Astrocyte of the cerebellum (primary cell): ENCODE measurements at places on chromosomes 6 and 20.

- DNase-seq: no peak
Observed at GRCh38 chr6:37640786-37641395, 56.8 kb downstream of the MDGA1 start.

- DNase-seq: no peak
Observed at GRCh38 chr6:84728602-84729001, 35.8 kb downstream of the TBX18 start.

DNA sequence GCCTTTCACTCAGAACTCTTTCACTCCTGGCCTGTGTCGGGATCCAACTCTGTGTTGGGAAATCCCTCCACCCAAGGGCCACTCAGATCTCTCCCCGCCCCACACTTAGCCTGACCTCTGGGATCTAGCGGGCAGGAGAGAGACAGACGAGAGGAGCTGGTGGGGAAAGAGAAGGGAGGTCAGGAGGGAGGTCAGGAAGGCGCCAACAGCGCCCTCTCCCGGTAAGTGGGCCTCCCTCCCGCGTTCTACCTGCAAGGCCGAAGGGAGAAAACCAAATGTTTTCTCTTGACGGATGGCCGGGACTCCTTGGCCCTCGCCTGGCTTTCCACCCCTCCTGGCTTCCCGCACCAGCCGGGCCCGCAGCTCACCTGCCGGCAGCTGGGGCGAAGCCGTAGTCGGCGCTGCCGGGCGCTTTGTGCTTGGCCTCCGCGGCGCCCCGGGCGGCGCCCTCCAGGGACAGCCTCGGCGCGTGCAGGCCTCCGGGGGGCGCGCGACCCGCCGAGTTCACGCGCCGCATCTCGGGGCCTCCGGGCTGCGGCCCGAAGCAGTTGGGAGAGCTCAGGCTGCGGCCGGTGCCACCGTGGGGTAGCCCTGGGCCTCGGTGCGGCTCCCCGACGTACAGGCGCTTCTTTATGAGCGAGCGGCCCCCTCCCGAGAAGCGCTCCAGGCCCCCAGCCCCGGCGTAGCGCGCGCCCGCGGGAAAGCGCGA lies 38.2 kb downstream of the C6orf132 start:
- DNase-seq: no peak

GRCh38 chr20:43662943-43663655 lies 3.8 kb upstream of the MYBL2 start:
- no peak for DNase-seq

- peak; percentile 96 for DNase-seq
Observed at GRCh38 chr6:56101141-56101553, 146.2 kb downstream of the COL21A1 start.

DNA sequence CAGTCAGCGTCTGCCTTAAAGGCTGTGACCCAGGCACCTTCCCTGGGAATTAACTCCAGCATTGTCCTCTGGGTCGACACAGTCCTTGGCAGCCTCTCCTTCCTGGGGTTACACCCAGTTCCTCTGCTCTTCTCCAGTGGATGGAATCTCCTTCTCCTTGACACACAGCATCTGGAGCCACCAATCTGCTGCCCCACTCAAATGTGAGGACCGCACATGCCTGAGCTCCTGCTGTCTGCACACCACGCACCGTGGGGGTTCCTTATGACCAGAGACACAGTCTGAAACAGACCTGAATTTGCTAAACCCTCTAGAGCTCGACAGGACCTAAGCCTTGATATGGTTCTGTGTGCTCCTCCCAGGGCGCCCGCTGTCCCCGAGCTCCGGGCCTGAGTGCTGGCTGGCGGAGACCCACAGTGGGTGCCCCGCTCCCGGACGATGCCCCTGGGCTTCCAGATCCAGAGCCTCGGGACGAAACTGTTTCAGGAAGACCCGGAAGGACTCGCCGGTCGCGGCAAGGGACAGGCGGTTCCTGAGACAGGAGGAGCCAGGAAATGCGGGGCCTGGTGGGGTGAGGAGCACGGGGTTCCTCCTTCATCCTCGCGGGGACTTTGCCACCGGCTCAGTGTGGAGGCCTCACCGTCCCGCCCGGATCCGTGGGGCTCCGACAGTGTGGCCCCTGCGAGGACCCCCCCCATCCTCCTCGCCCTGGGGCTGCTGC lies 2.5 kb upstream of the RAET1G start:
- DNase-seq: no peak

DNA sequence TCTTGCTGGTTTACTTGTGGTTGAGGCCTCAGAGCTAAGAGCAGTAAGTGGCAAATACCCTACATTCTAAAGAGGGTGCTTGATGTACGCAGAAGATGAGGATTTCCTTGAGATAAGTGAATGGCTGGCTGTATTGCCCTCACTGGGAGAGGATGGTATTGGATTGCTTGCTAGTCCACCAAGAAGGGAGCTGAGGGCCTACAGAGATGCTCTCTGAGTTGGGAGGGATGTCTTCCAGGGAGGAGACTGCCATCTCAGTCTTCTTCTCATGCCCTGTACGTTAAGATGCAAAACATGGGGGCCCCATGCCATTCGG lies 669.1 kb downstream of the UTRN start:
- no peak for DNase-seq

- no peak for DNase-seq
Observed at GRCh38 chr6:15453186-15453585, 207.3 kb downstream of the JARID2 start.

GRCh38 chr6:83592770-83593394 lies 80.5 kb downstream of the PRSS35 start:
- DNase-seq: no peak

GRCh38 chr6:2558861-2559801 lies 191.6 kb downstream of the MYLK4 start:
- peak; percentile 36 for DNase-seq

GRCh38 chr6:117870486-117871242 lies 36.4 kb upstream of the SLC35F1 start:
- no peak for DNase-seq

GRCh38 chr20:35515949-35516645 lies 13.4 kb downstream of the C20orf173 start:
- peak; percentile 81 for DNase-seq

GRCh38 chr20:37200926-37201826 lies 21.8 kb upstream of the MROH8 start:
- no peak for DNase-seq

DNA sequence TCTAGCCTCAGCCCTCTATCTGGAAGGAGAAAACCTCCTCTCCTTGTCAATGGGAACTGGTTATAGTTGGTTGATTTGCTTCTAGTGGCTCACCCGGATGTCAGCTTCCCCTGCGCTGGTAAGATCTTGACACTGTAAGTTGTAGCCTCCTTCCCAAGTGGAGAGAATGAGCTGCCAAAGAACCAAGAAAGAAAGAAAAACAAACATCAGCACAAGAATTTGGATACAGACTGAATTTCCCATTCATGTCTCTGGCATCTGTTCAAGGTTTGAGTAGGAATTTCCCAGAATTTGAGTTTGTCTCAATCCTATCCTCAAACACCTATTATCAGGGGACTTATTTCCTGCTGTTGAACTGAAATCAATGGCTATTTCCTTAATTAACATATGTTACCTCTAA lies 44.1 kb downstream of the ELOVL2 start:
- peak; percentile 66 for DNase-seq

DNA sequence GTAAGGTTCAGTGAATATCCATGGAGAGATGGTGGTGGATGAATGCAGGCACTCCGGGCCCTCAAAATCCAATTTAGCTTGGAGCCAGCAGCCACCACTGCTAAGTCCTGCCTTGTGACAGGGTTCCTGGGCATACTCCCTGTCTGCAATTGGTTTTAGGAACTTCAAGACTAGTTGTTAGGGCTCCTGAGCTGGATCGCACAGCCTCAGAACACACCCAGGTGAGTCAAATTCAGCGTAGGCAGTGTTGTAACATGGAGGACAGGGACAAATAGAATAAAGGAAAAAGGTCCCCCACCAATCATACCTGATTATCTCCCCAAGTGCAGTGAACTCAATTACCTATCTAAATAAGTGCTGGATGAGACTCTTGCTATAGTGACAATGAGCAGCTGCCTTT lies 74.6 kb downstream of the PERP start:
- DNase-seq: no peak

GRCh38 chr20:35318502-35319157 lies 26.4 kb upstream of the FAM83C start:
- DNase-seq: peak; percentile 63

- DNase-seq: no peak
Observed at GRCh38 chr6:43954311-43955131, 172.7 kb downstream of the MRPL14 start.

GRCh38 chr6:16067568-16067967 lies 61.3 kb upstream of the MYLIP start:
- DNase-seq: no peak
